ENCODE measurements at places on chromosomes 7 and 10.

- no peak for DNase-seq
Measured at GRCh38 chr10:91215384-91215783, 5.1 kb upstream of the PCGF5 start.

DNA sequence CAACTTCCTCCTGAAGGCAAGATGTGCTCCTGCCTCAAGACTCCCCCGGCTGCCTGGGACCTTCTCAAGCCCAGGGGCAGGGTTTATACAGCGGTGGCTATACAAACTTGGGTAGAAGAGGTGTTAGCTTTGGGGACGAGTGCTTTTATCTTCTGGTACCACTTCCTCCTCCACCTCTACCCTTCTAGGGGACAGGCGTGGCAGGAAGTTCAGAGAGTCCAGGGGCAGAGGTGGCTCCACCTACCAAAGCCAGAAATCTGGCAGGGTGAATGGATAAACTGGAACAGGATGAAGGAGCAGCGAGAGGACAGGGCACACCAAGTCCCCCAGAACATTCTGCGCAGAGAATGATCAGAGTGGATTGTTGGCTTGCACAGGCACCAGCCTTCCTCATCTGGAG is 24.0 kb upstream of the TM9SF3 start:
- no peak for DNase-seq

GRCh38 chr7:105195891-105196290 is 181.9 kb downstream of the KMT2E start:
- DNase-seq = no peak

GRCh38 chr7:50153995-50154394 is 60.9 kb upstream of the ZPBP start:
- DNase-seq = no peak

DNA sequence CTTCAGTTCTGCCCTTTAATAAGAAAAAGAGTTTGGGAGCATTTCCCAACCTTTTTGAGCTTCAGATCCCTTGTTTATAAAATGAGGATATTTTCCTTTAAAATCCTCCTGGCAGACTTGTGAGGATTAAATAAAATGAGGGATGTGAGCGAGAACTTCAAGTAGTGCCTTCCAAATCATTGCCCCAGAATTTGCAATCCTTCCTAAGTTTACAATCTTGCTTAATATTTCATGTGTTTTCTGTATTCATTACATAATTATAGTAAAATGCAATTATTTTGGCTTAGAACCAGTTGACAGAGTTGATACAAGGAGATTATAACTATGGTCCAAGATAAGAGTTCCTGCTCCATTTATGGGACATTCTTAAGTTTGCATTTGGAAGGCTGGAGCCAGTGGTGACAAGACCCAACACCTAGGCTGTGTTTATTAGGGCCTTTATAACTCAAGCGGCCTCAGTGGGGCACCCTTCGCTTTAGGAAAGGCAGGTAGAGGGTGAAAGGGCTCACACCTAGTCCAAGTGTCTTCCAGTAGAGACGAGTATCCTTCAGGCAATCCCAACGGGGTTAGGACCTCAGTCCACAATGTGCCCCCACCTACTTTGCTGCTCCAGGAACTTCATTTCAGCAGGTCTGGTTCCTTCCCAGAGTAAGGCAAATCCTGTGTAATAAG is 317.5 kb downstream of the WDR11 start:
- no peak for DNase-seq
